ENCODE measurements at places on chromosomes 11 and 22. TPM values are rescaled to one million over a fixed set of nuclear protein-coding genes. Genes with fewer than 3 reads are reported as not detected.

The OR2D2 gene
- not detected for total RNA-seq

The APOL4 gene
- 1.2 TPM for total RNA-seq

The TENM4 gene
- 0.87 TPM for total RNA-seq

The EFCAB6 gene
- total RNA-seq = 0.29 TPM

The FAM180B gene
- total RNA-seq = 0.37 TPM

The RASL10A gene
- not detected for total RNA-seq

The TANGO2 gene
- 33.9 TPM for total RNA-seq

The WNT11 gene
- total RNA-seq = 96.7 TPM

The TTC36 gene
- not detected for total RNA-seq

- no peak overlapping the region for H3K27ac ChIP-seq
- no peaks in the 10 kb centered on the region for H3K4me1 ChIP-seq
- peaks cover 52% of the 10 kb centered on the region for H3K36me3 ChIP-seq
- peak; percentile 59 for DNase-seq
- H3K4me3 ChIP-seq = no peak overlapping the region
Measured at GRCh38 chr11:58567889-58568512, 7.7 kb downstream of the LPXN start.

GRCh38 chr11:77593883-77594282 is 4.1 kb downstream of the AQP11 start:
- peaks cover 1% of the 10 kb centered on the region for H3K4me1 ChIP-seq
- no peak overlapping the region for H3K4me3 ChIP-seq
- DNase-seq = no peak
- H3K36me3 ChIP-seq = no peaks in the 10 kb centered on the region
- H3K27ac ChIP-seq = no peak overlapping the region

DNA sequence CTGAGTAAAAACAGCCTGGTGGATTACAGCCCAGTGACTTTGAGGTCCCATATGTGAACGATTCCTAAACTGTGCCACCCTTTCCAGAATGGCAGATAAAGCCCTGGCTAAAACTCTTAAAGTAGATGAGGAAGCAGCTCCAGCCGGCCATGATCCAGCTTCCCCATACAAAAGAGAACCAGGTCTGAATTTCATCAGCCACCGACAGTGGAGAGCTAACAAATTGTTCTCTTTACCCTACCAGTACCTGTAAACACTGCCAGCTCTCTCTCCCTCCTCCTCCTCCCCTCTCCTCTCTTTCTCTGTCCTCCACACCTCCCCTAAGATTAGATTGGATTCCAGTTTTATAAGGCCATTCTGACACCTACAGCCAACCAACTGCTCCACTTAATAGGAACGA is 176.9 kb downstream of the DSCAML1 start:
- H3K27me3 ChIP-seq = peaks cover 16% of the 10 kb centered on the region
- DNase-seq = no peak
- H3K27ac ChIP-seq = no peak overlapping the region
- no peak overlapping the region for H3K4me3 ChIP-seq
- no peaks in the 10 kb centered on the region for H3K4me1 ChIP-seq

DNA sequence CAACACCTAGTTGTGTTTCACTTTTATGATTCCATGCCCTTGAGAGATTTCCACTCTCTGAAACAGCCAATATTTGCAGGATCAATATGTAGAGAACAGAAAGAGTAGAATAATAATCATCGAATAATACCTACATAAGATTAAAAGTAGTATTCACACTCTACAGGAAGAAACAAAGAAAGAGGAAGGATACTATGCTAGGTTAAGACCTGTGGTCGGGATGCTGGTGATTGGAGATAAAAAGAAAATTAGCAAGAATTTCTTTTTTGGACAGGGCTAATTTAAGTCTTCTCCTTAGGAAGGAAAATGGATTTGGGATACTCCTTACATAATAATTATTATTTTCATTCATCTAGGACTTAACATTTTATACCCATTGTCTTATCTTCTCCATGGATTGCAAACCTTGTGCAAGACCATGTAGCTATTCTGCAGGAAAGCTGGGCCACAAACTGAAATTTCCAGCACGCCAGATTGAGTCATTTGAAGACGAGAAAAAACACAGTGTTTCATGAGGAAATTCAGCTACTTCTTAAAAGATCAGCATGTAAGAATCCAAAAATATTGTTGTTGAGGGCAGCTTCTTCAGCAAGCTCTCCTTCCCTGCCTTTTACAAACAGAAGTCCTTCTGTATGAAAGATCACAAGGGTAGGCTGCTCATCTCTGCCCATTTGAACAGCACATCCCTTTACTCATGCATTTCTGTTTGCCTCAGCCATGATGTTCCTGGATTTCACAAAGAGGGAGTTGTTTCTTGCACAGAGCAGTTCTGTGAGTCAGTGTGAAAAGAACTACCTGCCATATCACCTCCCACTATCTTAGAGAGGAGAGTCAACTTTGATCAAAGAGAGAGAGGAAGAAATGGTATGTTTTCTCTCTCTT is 90.7 kb downstream of the FAM76B start:
- H3K4me1 ChIP-seq = peaks cover 32% of the 10 kb centered on the region
- no peak for DNase-seq
- H3K36me3 ChIP-seq = no peaks in the 10 kb centered on the region
- no peak overlapping the region for H3K27ac ChIP-seq
- no peaks in the 10 kb centered on the region for H3K27me3 ChIP-seq

GRCh38 chr11:93728792-93729128 is 12.5 kb downstream of the TAF1D start:
- no peak for DNase-seq
- peaks cover 66% of the 10 kb centered on the region for H3K36me3 ChIP-seq
- no peak overlapping the region for H3K27ac ChIP-seq
- no peak overlapping the region for H3K4me3 ChIP-seq
- H3K27me3 ChIP-seq = no peaks in the 10 kb centered on the region

DNA sequence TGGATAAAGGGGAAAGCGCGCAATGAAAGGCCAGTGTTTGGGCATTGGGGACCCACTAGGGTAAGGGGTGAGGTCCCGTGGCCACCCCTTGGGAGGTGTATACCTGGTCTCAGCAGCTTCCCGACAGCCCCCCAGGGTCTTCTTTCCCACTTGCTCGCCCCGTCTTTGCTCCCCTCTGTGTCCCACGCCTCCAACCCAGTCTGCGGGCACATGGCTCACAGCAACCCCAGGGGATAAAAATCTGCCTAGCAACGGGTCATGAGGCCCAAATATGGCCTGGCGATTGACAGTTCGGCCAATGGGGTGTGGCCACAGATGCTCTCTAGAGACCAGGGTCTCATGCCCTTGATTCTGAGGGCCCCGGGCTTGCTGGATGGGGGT is 41.6 kb downstream of the AHNAK start:
- no peaks in the 10 kb centered on the region for H3K27me3 ChIP-seq
- no peak for DNase-seq
- H3K36me3 ChIP-seq = no peaks in the 10 kb centered on the region
- no peak overlapping the region for H3K27ac ChIP-seq
- peaks cover 51% of the 10 kb centered on the region for H3K4me1 ChIP-seq

DNA sequence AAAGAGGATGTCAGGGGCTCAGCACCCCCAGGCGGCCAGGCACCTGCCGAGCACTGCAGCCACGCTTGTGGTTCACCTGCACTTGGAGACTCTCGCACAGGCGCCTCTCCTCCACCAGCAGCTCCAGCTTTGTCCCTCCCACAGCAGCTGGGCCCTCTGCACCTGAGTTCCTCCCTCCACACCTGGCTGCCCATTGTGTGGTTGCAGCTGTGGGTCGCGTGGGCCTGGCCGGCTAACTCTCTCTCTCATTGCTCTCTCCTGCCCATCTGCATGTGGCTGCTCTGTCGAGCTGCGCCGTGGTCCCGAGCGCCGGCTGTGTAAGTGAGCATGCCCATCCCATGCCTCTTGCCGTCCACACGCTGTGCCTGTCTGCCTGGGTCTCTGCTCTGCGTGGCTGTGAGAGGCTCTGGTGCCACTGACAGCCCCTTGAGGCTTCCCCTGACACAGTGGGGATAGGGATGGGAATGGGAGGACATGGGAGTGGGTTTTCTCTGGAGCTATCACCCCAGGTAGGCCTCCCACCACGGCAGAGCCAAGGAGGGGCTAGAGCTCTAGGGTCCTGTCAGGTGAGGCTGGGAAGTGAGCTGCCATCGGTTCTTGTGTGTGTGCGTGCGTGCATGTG is 8.5 kb upstream of the ACR start:
- peaks cover 3% of the 10 kb centered on the region for H3K27me3 ChIP-seq
- no peak overlapping the region for H3K4me3 ChIP-seq
- H3K27ac ChIP-seq = no peak overlapping the region
- no peaks in the 10 kb centered on the region for H3K36me3 ChIP-seq

GRCh38 chr11:73356979-73357860 is 19.0 kb upstream of the RELT start:
- H3K27me3 ChIP-seq = no peaks in the 10 kb centered on the region
- DNase-seq = no peak
- peaks cover 68% of the 10 kb centered on the region for H3K36me3 ChIP-seq
- no peak overlapping the region for H3K27ac ChIP-seq

DNA sequence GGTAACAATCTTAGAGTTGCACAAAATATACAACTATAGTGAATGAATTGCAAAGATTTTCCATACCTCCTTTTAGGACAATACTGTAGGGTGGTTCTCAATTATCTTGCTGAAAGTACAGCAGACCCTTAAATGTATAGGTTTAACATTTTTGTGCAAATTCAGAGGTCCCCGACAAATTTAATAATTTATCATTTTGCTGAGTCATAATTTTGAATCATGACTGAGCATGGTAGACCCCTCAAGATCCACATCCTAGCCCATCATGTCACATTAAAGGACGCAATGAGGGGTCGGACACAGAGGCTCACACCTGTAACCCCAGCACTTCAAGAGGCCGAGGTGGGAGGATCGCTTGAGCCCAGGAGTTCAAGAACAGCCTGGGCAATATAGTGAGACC is 43.5 kb downstream of the OSBP start:
- H3K27ac ChIP-seq = no peak overlapping the region
- H3K36me3 ChIP-seq = peaks cover 28% of the 10 kb centered on the region
- no peaks in the 10 kb centered on the region for H3K27me3 ChIP-seq
- no peak for DNase-seq

GRCh38 chr11:69647390-69647748 is 6.4 kb downstream of the CCND1 start:
- peaks cover 76% of the 10 kb centered on the region for H3K36me3 ChIP-seq
- no peaks in the 10 kb centered on the region for H3K27me3 ChIP-seq
- no peak overlapping the region for H3K27ac ChIP-seq
- DNase-seq = no peak
- peaks cover 28% of the 10 kb centered on the region for H3K4me1 ChIP-seq

GRCh38 chr22:21568347-21569075 is 997 bp downstream of the UBE2L3 start:
- H3K27me3 ChIP-seq = no peaks in the 10 kb centered on the region
- peak overlapping the region; percentile 93 for H3K27ac ChIP-seq
- peaks cover 53% of the 10 kb centered on the region for H3K4me1 ChIP-seq
- peak overlapping the region; percentile 93 for H3K4me3 ChIP-seq

DNA sequence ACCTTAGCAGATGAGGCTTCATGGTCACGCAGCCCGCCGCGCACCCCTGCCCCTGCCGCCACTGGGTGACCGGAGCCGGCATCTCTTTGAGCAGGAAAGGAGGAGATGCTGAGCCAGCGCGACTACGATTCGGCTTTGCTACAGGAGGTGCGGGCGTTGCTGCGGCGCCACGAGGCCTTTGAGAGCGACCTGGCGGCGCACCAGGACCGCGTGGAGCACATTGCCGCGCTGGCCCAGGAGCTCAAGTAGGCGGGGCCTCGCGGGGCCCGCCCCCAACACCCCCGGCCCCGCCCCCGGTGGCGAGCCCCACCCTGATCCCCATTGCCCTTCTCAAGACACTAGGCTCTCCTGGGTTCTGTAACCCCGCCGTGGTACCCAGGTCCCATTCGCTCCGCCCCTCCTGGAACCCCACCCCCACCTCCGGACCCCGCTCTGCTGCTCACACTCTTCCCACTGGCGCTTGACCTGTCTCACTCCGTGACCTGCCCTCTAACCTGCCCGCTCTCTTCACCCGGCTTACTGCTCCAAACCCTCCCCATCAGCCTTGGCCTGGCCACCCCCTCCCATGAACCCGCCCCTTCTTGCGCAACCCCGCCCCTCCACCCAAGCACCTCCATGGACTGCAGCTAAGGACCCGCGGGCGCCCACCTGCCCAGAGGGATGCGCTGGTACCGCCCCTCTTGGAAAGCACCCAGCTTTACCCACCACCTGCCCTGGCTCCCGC is 9.1 kb downstream of the CTSF start:
- peaks cover 8% of the 10 kb centered on the region for H3K36me3 ChIP-seq
- H3K27ac ChIP-seq = no peak overlapping the region
- no peaks in the 10 kb centered on the region for H3K27me3 ChIP-seq
- peak overlapping the region; percentile 34 for H3K4me3 ChIP-seq
- peaks cover 12% of the 10 kb centered on the region for H3K4me1 ChIP-seq

DNA sequence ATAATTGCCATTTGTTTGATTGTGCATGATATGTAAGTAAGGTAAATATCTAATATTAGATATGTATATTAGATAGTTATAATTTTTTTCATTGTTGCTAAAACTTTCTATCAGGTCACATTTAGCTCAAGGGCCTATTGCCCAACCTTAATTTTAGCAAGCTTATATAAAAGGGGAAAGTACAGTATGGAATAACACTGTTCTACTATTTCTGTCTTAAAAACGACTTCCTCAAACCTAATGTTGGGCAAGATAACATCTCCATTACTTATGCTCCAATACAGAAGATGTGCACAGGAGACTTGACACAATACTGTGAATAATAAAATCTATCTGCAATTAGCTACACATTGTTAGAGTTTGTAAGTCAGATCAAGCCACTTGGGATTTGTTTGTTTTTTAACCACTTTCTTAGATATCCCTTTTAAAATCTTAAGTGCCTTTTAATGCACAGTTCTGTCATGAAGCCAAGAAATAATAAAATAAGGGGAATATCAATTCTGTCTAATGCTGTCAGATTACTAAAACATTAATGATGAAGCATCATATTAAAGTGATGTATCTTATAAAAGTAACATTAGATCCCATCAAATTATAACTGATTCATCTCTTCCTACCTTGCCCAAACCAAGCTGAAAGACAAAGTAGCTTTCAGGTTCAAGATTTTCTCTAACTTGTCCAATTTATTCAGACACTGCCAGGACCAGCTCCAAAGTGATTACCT is 98.1 kb downstream of the SIK3 start:
- H3K36me3 ChIP-seq = no peaks in the 10 kb centered on the region
- H3K27me3 ChIP-seq = no peaks in the 10 kb centered on the region
- no peak overlapping the region for H3K4me3 ChIP-seq
- no peak overlapping the region for H3K27ac ChIP-seq

DNA sequence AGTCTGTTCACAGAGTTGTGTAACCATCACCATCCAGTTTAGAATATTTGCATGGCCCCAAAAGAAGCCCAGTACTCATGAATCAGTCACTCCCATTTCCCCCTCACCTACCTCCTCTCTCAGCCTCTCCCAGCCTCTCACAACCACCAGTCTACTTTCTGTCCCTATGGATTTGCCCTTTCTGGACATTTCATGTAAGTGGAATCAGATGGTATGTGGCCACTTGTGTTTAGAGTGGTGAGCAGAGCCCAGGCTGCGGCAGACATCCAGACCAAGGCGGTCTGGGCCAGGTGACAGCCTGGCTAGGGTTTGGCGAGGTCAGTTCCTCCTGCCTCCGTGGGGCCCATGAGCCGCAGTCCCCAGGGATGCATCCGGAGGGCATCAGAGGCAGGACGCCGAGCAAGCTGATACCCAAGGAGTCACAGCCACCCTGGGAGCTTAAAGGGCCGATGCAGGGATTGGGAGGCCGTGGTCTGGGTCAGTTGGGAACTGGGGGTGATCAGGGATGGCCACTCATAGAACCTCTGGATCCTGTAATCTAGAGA is 53.3 kb upstream of the CLDN5 start:
- H3K27me3 ChIP-seq = no peaks in the 10 kb centered on the region
- H3K4me3 ChIP-seq = no peak overlapping the region
- H3K4me1 ChIP-seq = no peaks in the 10 kb centered on the region
- no peaks in the 10 kb centered on the region for H3K36me3 ChIP-seq
- no peak for DNase-seq
